NCI-H2081 (cell line): ENCODE measurements at places on chromosomes 16 and 17.
A peak's percentile ranks its signal among the peaks of the same experiment; 100 is the strongest.

DNA sequence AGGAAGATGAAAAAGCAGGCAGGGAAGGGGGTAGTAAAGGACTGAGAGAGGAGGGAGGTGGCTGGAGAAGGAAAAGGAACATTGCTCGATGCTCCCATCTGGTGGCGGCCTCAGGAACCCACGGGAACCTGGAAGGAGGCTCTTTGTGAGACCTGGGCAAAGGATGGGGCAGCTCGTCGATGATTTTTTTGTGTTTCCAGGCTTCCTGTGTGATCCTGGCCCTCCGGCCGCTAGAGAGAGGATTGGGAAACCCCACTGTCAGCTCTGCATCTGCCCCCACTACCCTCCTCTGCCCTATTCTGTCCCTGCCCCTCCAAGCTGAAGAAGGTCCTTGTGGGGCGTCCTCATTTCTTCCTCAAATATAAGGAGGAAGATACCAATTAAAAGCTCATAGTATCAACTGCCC is 6.6 kb downstream of the WFIKKN2 start:
- DNase-seq = peak; percentile 81

- DNase-seq = no peak
Observed at GRCh38 chr17:14320734-14321475, 20.0 kb downstream of the HS3ST3B1 start.

GRCh38 chr17:66177048-66177447 is 14.9 kb downstream of the CEP112 start:
- peak; percentile 88 for DNase-seq

DNA sequence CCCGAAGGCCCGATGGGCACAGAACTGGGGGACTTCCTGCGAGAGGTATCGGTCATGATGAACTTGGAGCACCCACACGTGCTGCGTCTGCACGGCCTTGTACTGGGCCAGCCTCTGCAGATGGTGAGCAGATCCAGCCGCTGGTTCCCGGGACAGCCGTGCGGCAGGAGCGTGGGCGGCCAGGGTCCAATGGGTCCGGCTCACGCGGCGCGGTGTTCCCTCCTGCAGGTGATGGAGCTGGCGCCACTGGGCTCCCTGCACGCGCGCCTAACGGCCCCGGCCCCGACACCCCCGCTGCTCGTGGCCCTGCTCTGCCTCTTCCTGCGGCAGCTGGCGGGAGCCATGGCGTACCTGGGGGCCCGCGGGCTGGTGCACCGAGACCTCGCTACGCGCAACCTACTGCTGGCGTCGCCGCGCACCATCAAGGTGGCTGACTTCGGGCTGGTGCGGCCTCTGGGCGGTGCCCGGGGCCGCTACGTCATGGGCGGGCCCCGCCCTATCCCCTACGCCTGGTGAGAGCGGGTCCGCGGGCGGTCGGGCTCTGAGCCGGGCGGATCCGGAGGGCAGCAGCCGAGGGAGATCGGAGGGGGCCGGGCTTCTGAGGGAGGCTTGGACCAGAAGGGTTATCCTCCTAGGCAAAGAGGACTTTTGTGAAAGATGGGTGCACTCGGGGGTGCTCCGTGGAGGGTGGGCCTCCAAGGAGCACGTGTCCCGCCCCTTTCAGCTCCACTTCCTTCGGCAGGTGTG is 3.0 kb downstream of the TNK1 start:
- DNase-seq = peak; percentile 37

DNA sequence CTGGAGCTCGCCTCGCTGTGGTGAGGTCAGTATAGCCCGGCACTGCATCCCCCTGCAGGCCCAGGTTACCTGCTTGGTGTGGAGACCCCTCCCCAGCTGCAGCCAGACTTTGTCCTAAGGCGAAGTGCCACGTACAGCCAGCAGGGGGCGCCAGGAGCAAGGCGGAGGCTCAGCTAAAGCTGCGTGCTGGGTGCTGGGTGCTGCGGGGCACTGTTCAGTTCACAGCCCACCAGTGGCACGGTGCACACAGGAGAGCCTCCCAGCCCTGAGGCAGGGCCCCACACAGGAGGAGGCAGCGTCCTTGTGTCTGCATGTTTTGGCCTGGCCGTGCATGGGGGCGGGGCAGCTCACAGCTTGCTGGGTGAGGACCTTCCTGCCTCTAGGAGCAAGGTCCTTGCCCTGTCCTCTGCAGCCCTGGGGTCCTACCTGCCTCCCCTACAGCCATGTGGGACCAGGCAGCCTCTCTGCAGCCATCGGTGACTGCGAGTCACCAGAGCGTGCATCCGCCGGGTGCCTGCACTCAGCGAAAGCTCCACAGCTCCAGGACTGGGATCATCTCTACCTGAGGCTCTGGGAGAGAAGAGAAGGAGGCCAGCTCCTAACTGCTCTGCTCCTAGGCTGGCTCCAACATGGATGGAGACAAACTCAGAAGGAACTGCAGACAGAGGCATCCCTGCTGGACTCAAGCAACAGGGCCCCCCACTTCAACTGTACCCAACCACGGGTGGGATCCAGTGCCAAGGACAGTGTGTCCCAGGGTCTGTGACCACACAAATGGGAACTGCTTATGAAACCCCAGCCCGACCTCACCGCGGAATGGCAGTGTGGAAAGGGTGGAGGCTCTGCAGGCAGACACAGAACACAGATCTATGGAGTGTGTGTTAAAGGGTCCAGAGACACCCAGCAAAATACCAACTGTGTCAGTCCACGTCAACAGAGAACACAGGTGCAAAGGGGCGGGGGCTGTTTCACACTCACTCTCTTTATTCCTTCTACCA is 19.0 kb downstream of the SLC7A5 start:
- DNase-seq = peak; percentile 30

DNA sequence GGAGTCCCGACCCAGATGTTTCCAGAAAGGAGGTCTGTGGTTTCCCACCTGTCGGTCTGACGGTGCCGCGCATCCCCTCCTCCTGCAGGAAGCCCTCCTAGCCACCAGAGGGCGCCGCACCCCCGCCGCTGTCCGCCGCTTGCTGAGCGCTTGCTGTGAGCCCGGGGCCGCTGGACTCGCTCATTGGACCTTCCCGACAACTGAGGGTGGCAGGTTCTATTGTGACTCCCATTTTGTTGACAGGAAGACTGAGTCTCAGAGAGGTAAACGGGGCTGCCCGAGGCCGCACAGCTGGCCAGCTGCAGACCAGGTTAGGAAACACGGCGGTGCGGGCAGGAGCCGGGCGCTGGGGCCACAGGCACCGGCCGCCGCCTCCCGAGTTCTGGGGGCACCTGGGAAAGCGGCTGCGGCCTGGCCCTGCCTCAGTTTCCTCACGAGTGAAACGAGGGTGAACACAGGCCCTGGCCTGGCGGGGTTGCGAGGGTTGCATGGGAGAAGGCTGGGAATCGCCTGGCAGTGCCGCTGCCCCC is 191.1 kb upstream of the CIBAR2 start:
- DNase-seq = no peak

GRCh38 chr17:39000021-39000601 is 32.9 kb upstream of the FBXO47 start:
- no peak for DNase-seq

DNA sequence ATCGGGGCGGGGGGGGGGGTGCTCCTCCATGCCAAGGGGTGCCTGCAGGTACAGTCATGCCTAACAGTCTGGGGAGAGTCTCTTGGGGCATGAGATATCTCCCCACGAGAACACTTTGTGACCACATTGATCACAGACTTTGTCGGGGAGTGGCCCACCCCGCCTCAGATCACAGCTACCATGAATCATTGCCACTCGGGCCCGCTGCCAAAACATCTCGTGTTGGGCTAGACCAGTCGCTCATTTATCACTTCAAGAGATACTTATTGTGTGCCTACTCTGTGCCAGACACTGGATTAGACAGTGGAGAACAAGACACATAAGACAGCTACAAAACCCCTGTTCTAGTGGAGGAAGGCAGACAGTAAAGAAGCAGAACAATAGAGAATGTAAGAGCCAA is 72.6 kb downstream of the CLEC16A start:
- DNase-seq = no peak

DNA sequence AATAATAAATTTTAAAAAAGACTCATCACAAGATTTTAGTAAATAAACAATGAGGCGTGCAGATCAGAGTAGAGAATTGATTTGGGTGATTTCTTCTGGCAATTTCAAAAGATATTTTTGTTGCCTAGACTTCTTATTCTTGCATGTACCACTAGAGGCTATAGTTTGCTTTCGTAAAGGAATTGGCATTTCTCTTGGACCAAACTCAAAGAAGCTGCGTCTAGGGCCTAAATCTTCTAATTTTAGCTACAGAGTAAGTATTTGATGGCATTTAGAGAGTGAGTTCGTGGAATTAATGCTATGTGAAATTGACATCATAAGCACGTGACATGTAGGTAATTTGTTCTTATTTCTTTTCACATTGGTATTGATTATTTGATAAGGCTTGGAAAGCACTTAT is 24.4 kb upstream of the ABCC11 start:
- no peak for DNase-seq

DNA sequence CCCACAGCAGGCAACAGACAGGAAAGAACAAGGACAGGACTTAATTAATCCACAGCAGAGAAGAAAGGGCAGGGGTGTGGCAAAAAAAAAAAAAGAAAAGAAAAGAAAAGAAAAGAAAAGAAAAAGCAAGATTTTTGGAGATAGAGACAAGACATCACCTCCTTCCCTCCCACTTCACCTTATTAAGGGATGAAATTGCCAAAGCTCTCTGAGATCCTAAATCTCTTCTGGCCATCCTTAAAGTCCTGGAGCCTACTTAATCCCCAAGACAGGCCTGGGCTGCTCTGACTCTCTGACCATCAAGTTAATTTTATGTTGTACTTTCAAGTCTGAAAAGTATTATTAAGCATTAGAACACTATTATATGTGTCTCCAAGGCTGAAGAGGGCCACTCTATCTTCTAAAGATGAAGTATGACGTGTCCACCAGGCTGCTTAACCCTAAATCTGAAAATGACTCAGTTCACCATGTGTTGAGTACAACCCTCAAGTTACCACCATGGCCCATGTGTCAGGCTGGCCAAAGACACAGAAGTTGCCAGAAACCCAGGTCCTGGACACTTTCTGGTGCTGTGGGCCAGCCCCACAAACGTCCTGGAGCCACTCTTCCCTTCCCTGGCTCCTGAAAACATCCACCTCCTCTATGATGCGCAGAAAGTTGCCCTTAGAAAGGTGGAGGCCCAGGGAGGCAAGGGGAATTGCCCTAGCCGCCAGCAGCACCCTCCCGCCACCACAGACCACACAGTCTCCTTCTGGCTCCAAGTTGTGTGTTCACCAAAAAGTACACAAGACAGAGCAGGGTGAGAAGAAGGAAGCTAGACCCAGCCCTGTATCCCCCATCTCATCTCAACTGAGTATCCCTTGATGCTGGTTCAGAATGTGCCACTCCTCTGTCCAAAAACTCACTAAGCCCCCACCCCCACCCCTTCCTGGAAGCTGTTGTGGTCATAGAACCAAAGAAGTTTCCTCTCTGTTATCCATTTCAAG is 2.7 kb downstream of the SOCS1 start:
- DNase-seq = no peak

- DNase-seq = no peak
Observed at GRCh38 chr16:70320121-70320520, 21.1 kb downstream of the DDX19B start.

DNA sequence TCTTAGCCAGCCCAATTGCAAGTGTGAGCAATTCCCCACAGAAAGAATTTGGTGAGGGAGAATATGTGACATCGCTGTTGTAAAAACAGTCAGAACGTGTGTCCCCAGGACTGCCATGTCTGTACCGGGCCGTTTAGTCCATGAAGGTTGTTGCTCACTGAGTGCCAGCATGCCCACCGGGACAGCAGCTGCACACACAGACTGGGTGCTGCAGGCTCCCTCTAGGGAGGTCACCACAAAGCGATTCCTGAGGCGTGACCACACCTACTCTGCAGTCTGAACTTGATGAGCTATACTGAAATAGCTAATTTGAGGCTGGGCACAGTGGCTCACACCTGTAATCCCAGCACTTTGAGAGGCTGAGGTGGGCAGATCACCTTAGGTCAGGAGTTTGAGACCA is 44.1 kb upstream of the ADORA2B start:
- no peak for DNase-seq

GRCh38 chr17:34360601-34361270 is 2.3 kb downstream of the CCL1 start:
- no peak for DNase-seq

DNA sequence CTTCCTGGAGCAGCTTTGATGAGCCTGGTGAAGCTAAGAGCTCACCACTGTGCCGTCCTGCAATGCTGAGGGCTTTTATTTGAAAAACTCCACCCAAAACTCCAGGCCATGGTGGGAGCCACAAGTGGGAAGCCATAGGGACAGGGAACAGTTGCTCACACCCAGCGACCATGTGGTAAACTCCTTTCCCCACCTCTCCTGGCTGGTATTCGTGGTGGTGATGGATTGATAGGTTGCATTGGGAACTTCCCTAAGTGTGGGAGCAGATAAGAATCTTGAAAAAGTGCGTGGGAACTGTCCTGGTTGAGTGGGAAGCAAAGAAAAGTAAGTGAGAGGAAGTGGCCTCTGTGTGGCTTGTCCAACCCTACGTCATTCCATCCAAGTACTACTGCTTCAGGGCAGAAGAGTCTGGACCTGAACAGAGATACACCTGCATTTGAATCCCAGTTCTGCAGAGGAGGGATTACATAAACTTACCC is at the start of gene CCL1:
CCL1 (minus strand) TSS at position 51 of the 479 bp plus-strand sequence. CDS start 72 bp downstream, outside the sequence.
- DNase-seq = no peak

DNA sequence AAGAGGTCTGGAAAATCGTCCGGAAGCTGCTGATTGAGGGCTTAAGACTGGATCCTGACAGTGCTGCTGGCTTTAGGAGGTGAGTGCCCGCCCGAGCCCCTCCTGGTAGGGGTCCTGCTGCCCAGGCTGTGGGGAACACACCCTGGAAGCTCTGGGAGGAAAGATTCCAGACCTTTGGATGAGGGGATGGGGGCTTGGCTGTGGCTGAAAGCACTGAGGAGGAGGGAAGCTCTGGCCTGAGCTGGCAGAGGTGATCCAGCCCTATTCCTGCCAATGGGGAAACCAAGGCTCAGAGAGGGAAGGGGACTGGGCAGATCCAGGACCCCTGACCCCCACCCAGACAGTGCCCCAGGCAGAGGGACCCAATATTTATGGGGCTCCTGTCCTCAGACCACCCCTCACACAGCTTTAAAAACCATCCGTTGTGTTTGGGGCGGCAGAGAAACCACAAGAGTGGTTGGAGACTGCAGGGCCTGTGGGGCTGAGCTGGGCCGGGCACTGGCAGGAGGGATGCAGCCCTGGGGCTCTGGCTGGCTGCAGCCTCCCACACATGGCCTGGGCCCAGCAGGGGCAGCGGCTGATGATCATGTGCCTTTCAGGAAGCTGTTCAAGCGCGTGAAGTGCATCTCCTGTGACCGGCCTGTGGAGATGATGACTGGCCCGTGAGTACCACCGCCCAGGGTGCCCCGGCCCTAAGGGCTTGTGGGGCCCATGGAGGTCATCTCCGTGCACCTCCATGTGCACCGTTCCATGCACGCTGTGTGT is 22.8 kb downstream of the UBALD1 start:
- no peak for DNase-seq

DNA sequence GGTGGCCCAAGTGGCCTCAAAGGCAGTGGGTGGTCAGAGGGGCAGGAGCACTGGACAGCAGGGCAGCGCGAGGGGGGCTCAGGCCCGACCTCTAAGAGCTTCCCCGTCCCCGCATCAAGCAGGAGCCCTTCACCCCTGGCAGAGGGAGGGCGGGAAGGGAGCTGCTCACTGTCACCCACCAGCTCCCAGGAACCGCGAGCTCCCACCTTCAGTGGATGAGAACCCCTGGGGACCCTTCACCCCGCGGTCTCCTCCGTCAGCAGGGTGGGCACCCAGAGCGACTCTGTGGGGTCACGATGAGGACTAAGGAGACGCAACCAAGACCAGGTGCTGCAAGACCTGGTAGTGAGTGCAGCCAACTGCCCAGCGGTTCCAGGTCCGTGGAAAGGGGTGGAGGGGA is 13.6 kb downstream of the CEP131 start:
- DNase-seq = no peak
